ENCODE measurements at places on chromosomes 6 and 20.

DNA sequence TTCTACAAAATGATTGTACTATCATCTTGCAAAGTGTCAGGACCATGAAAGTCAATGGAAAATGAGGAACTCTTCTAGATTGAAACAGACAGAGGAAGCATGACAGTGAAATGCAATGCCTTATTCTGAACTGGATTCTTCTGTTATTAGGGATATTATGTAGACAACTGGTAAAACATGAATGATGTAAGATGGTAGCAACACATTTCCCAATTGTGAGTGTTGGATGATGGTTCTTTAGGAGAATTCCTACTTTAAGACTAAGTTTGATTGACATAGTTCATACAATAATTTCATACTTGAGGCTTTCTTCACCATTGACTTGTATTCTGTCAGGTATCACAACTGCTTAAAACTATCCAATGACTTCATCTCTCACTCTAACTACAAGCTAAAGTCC is 4.5 kb downstream of the UBE3D start:
- DNase-seq = no peak

DNA sequence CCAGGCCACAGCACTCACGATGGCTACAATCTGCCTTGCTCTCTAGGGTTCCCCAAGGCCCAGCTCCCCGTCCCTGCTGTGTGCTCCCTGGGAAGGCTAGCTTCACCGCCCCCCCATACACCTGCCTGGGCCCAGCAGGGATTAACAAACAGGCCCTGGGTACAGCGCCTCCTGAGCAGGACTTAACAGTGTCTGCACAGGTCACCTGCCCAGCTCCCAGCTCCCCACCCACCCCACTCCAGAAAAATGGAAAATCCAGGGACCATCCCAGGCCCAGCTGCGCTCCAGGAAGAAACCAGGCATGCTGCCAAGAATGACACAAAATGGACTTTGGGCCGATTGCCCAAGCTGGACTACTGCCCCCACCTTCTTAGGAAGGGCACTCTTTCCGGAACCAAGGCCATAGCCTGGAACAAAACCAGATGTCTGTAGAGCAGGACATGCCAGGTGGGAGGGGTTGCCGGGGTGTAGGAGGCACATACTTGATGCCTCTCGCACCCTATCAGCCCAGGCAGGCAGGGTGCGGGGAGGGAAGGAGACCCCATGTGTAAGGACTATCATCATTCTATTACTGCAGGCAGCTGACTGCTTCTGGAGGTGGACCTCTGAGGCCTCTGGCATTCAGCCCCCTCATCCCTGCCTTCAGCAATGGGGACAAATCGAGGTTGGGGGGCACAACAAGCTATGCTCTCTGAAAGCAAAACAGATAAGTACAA is 104.9 kb downstream of the SNX5 start:
- peak; percentile 25 for DNase-seq

- no peak for DNase-seq
Measured at GRCh38 chr20:47481330-47482216, 20.1 kb upstream of the NCOA3 start.

DNA sequence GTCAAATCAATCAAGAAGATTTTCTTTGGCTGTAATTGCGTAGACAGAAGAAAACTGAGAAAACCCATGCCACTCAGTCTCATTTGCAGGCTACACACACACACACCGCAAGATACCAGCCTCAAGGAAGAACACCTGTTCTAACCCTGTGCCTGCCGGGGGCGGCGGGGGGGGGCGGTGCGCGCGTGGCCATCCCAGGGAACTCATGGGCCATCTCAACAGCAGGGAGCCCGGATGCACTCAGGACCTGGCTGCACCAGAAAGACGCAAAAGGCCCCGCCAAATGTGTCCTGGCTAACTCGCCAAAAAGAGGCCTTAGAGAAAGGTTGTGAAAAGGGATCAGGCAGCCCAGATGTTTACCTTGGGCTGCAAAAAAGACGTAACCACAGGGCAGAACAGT is 2.1 kb downstream of the B3GAT2 start:
- DNase-seq = no peak

- no peak for DNase-seq
Measured at GRCh38 chr20:32289661-32290431, 12.4 kb downstream of the KIF3B start.

DNA sequence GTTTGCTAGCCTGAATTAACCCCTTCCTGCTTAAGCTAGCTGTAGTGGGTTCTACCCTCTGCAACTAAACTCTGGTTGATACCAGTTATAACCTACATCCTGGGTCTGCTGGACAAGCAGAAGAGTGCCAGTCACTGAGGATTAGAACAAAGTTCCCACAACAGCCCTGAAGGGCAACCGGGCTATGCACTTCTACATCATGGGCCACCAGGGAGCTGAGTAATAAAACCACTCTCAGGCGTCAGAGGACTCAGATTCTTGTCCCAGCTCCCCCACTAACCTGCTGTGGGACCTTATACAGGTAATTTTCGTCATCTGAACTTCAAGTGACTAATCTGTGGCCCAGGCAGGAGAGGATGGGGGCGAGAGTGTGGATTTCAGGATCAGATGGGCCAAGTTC is 56.8 kb downstream of the EYA2 start:
- no peak for DNase-seq

DNA sequence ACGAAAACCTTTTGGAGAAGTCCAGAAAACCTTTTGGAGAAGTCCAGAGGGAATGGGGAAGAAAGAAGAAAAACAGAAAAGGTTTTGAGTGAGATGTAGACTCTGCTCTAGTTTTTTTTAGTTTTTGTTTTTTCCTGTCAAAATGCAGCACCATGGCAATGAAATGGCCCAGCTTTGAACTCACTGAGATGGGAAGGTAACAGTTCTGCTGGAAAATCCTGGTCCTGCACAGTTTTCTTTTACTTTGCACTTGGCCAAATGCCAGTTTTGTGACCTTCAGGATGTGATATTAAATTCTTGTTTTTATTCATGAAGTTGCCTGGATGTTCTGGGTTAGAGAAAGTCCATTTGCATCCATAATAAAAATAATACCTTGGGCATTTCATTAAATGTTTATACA is 145.7 kb downstream of the CFAP61 start:
- no peak for DNase-seq

DNA sequence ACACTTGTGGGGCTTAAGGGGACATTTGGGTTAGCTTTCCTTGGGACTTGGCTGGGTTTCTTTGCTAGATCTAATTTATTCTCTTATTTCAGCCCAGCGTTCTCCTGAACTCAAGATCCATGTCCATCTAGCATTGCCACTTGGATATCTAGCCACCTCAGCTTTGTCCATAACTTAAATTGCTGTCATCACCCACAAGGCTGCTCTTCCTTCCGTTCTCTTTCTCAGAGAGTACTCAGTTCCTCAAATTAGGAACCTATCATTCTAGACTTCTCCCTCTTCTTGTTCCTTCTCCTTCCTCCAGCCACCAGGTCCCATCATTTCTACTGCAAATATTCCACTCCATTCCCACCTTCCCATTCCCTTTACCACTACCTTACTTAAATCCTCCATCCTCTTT is 4.3 kb downstream of the SMIM26 start:
- no peak for DNase-seq

DNA sequence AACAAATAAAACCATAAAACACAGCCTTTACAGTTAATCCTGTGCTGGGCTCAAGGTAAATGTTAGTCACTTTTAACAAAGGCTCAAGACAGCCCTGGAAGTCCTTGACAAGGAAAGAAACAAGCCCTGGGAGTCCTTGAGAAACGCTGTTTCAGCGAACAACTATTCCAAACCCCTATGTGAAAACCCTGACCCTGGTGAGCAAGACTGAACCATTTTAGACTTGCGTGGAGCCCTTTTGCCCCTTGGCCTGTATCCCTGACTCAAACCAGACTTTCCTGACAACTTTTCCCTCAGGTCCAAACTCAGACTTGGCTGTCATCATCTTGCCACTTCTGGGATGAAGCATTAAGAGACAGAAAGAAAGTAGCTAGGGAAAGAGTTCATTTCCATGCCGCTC is 180.4 kb downstream of the AIG1 start:
- DNase-seq = no peak

DNA sequence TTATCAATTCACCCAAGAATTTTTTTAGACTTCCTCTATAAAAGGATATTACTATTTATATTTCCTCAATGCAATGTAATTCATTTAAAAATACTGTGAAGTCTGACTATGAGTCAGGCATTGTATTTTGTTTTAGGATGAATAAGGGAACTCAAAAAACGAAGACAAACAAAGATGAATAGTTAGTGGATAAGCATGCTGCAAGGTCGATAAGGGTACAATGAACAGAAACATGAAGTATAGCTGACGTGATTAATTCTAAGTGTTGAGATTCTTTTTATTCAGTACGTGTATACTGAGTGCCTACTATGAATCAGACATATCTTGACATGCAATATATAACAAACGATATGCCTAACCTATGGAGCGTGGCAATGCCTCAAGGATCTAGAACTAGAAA is 105.4 kb downstream of the PDE10A start:
- DNase-seq = no peak

DNA sequence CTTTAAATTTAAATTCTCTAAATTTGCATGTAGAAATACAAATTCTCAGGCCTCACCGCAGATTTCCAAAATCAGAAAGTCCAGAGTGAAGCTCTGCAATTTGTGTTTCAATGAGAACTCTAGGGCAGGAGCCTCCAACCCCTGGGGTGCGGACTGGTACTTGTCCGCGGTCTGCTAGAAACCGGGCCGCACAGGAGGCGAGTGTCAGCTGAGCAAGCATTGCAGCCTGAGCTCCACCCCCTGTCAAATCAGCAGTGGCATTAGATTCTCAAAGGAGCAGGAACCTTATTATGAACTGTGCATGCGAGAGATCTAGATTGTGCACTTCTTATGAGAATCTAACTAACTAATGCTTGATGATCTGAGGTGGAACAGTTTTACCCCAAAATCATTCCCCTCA is 203.0 kb upstream of the PCSK2 start:
- no peak for DNase-seq

All from ACHN (cell line).